NCI-H1092 (cell line): ENCODE measurements at places on chromosomes 2 and 18.

GRCh38 chr2:45860136-45861121 lies 209.0 kb downstream of the PRKCE start:
- no peak for DNase-seq

GRCh38 chr2:48356701-48357325 lies 173.1 kb upstream of the STON1 start:
- no peak for DNase-seq

GRCh38 chr2:205087862-205088261 lies 542.6 kb downstream of the PARD3B start:
- no peak for DNase-seq

GRCh38 chr2:61193670-61194561 lies 31.9 kb downstream of the C2orf74 start:
- DNase-seq, result no peak
